Progenitor cell of endocrine pancreas (in vitro differentiated cells): ENCODE measurements at places on chromosomes 4 and X.

- DNase-seq, result no peak
These were observed 87.7 kb downstream of the SHROOM2 start for GRCh38 chrX:9873952-9874351.

DNA sequence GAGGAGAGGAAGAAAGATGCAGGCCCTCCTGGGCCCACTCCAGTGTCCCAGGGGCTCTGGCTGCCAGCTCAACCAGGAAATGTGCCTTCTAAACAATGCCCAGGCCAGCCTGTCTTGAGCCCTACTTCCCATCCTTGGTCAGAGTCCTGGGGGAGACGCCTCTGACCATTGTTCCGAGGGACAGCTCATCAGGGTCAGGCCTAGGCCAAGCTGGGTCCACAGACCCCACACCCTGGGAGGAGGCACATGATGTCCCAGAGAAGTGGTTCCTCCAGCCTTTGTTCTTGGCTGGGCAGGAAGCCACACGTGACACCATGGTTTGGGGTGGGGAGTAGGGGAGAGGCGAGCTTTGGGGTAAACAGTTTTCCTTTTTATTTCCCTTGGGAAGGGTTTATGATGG, 102.5 kb downstream of the EFNB1 start:
- no peak for DNase-seq

DNA sequence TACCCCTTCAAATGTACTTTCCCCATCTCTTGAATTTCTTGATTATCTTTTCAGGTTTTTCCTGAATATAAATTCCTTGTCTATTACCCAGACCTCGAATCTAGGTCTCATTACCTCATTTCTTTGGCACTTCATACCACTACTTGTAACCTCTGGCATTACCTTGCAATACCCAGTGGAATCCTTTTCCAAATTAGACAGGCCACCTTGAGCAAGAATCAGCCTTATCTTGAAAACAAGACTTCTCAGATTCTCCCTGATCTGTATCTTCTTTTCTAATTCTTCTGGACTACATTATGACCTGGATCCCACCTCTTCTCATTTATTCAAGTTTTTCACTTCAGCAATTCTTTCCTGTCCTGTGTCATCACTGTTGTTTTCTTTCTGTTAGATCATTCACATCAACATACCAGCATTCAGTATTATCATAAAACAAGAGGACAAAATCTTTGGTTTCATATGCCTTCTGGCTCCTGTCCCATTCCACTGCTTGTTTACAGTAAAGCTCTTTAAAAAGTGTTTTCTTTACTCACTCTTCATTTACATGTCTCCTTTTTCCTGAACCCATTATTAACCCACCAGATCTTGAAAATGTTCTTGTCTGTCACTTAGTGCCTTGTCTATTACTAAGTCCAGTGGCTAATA, 275.6 kb upstream of the HS3ST1 start:
- DNase-seq, result no peak

DNA sequence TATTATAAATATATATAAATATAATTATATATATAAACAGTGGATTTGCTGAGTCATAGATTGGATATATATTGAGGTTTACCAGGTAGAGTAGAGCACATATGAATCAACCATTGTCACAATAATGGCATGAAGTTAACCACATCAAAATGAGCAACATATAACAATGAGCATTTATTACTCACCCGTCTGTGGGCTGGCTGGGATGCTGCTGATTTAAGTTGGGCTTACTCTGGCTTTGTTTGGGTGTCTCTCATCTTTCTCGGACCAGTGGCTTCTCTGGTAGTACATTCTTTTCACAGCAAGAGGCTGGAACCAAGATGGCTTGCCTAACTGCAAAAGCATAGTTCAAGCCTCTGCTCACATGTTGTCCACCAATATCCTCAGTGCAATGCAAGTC, 111.7 kb upstream of the TAPT1 start:
- no peak for DNase-seq

DNA sequence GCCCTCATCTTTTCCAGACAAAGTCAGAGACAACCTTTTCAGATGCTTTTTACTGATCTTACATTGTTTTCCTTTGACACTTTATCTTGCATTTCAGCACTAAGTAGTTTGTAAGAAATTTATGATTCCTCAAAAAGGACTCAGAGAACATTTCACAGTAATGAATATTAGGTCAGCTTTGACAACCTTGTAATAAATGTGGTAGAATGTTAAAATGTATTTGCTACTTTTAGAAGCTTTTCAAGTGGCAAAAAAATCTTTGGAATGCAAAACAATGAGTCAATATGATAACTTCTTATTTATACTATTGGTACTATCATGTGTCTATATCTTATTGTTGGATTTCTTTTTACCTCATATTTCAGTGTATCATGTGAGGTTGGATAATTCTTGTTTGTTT, 146.2 kb upstream of the FAT4 start:
- no peak for DNase-seq

- no peak for DNase-seq
These were observed 94.5 kb downstream of the AFF1 start for GRCh38 chr4:87029356-87029755.

GRCh38 chr4:72312032-72312650, 256.9 kb downstream of the ADAMTS3 start:
- DNase-seq, result no peak

DNA sequence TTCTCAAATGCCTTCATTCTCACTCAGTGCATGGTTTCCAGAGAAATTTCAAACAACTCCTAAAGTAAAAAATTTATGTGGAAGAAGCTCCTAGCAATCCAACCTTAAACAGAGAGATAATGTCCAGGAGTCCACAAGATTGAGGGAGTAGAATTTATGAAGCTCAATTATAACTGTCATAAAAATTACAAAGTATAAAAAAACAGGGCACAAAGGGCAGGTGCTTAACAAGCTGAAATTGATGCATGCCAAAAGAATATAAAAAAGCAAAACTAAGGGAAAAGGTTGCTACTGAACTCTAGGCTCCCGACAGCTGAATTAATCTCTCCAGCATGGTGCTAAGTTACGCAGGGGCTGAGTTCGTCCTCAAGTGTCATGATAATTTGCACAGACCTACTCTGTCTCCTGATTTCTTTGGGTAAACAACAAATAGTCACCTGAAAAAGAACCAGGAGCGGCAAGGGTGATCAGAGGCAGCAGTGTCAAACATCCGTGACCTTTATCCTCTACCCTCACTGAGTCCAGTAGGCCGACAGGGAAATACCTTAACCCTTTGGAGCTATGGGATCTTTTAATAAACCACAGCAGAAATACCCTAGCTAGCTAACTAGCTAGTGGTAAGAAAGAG, 47.2 kb upstream of the RELL1 start:
- no peak for DNase-seq

- DNase-seq, result no peak
These were observed 346.3 kb upstream of the PPARGC1A start for GRCh38 chr4:24236120-24236519.

GRCh38 chrX:87728024-87728423, 210.4 kb downstream of the KLHL4 start:
- no peak for DNase-seq

GRCh38 chr4:163764569-163764968, 270.1 kb downstream of the TMA16 start:
- no peak for DNase-seq

GRCh38 chrX:55867181-55867651, 149.7 kb downstream of the RRAGB start:
- DNase-seq, result no peak

DNA sequence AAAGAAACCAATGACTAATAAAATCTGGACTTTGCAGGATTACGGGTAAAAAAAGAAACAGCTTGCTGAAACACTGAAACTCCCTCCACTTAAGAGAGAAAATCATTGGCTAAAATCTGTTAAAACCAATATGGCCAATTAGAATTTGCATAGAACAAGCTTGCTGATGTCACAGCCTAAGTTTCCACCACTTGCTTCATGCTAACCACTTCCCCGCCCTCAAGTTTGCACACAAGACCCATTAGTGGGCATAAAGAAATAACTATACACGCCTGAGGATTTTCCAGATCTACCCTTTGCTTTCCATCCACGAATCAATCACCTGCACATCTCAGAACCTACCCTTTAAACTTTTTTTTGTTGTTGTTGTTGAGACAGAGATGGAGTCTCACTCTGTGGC, 42.7 kb upstream of the PHEX start:
- DNase-seq, result no peak

- no peak for DNase-seq
These were observed 99.8 kb downstream of the PJA1 start for GRCh38 chrX:69065451-69065850.

DNA sequence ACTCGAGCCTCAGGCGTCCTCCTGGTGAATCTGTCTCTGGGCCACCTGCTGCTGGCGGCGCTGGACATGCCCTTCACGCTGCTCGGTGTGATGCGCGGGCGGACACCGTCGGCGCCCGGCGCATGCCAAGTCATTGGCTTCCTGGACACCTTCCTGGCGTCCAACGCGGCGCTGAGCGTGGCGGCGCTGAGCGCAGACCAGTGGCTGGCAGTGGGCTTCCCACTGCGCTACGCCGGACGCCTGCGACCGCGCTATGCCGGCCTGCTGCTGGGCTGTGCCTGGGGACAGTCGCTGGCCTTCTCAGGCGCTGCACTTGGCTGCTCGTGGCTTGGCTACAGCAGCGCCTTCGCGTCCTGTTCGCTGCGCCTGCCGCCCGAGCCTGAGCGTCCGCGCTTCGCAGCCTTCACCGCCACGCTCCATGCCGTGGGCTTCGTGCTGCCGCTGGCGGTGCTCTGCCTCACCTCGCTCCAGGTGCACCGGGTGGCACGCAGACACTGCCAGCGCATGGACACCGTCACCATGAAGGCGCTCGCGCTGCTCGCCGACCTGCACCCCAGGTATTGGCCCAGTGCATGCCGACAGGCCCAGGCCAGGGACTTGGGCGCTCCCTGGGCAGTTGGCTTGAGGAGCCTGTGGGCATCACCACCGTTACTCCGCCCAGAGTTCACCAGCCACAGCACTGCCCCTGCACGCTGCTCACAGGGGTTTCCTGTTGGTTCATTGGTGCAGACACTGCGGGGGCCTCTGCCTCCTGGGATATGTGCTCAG, 1.1 kb downstream of the GPR78 start:
- DNase-seq, result no peak

DNA sequence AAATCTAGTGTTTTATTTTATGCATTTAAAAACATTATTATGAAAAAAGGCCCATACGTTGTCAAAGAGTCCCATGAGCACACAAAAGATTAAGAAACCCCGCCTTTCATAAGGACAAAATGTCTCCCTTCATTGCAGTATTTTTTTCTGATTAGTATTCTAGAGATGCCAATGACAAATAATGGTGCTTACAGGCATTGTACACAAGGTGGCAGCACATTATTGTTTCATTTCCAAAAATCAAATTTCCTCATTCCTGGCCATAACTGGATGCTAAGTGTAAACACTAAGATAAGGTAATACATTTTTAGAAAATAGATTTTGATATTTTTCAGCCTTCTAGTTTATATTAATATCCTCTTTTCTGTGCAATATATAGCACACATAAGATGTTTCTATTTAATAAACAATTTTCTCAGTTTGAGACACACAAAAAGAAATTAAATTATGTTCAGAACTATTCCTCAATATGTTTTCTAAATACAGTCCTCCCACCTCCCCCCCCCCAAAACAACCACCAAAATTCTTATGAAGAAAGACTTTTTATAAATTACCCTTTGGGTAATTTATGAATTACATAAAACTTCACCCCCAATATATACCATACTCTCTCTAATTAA, 47.7 kb downstream of the TIGD2 start:
- no peak for DNase-seq

- no peak for DNase-seq
These were observed 353.9 kb downstream of the AFF2 start for GRCh38 chrX:148854306-148854705.

GRCh38 chr4:111630705-111631104, 514.5 kb upstream of the FAM241A start:
- DNase-seq, result no peak

GRCh38 chr4:105619188-105619931, 66.9 kb downstream of the ARHGEF38 start:
- no peak for DNase-seq

GRCh38 chrX:47321386-47321785, 49.0 kb upstream of the ZNF157 start:
- DNase-seq, result peak; percentile 57

- no peak for DNase-seq
These were observed 421.9 kb upstream of the DIPK2B start for GRCh38 chrX:45622538-45622937.

DNA sequence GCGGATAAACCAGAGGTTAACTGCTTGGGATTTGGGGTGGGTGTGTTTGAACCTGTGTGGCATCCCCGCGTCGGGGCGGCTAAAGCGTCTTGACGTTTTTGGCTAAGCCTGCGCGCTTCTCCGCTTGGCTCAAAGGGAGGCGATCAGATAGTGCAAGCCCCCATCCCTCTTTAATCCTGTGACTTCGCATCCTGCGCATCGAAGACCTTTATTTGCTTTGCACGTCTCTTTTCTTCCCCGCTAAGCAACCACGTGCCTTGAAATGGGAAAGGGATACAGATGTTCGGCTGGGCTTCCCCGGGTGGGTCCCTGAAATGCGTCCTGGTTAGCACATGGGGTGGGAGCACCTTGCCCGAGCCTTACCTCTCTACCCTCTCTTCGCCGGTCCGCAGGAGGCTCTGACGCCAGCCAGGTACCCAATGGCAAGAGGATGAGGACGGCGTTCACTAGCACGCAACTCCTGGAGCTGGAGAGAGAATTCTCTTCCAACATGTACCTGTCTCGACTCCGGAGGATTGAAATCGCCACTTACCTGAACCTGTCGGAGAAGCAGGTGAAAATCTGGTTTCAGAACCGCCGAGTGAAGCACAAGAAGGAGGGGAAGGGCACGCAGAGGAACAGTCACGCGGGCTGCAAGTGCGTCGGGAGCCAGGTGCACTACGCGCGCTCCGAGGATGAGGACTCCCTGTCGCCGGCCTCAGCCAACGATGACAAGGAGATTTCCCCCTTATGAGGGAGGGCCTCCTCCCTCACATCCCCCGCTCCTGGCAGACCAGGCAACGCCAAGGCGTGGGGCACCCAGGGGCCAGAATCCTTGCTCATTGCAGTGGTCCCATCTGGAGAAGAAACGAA, 1.5 kb downstream of the GSX2 start:
- no peak for DNase-seq

DNA sequence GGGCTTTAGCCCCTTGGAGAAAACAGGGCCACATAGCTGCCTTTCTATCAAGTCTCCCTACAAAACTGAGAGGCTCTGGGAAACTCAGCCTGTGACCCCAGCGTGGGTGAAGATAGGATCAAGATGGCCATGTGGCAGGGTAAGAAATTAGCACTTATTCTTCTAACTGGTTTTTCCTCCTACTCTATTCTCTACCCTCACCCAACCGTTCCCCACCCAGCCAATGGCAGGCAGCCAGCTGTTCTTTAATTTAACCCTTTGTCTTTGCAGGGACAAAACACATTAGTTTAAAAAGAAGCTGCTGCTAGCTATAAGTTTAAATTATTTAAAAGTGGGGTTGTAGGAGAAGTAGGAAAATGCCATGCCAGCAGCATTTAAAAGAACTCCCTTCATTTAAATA, 2.8 kb downstream of the CLCN5 start:
- DNase-seq, result no peak
